ENCODE measurements at places on chromosomes 6 and 20. TPM values are rescaled to one million over a fixed set of nuclear protein-coding genes. Genes with fewer than 3 reads are reported as not detected.

The AGPAT1 gene
- total RNA-seq, result 138 TPM

The HLA-DMB gene
- total RNA-seq, result 32.4 TPM

The C6orf132 gene
- total RNA-seq, result 85.8 TPM

The ANKRD6 gene
- 14.7 TPM for total RNA-seq

DNA sequence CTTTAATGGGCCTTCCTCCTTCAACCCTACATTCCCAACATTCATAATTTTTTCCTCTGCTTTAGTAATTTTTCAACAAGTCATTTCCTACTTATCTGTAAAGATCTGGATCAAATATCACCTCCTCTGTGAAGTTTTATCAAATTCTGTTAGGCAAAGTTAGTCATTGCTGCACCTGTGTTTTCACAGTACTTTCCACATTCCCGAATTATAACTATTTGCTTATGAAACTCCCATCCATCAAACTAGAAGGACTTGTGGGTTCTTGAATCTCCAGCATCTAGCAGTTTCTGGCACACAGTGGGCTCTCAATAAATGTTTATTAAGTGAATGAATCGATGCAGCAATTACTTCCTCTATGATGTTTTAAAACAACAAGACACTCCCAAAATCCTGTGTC is 257.6 kb downstream of the HDGFL1 start:
- DNase-seq, result peak; percentile 43

- no peak for DNase-seq
These were observed 96.7 kb upstream of the OPRM1 start for GRCh38 chr6:153942361-153942760.

DNA sequence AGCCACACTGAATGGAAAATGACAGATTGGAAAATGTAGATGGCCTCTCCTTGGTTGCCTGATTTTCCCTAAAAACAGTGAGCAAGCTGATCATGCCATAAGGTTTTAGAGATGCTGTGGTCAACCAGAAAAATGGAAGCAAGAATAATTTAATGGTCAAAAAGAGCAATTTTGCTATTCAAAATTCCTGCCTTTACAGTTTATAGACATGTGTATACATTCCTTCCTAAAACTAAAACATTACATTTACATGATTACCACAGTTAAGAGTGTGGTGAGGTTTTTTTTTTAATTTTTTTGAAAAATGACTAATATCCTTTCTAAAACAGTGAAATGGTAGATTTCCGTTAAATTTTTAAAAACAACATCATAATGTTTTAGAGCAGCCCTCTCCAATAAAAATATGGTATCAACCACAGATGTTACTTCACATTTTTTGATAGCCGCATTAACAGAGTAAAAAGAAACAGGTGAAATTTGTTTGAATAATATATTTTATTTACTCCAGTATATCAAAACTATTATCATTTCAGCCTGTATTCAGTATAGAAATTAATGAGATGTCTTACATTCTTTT is 407.0 kb upstream of the SOX4 start:
- DNase-seq, result no peak

DNA sequence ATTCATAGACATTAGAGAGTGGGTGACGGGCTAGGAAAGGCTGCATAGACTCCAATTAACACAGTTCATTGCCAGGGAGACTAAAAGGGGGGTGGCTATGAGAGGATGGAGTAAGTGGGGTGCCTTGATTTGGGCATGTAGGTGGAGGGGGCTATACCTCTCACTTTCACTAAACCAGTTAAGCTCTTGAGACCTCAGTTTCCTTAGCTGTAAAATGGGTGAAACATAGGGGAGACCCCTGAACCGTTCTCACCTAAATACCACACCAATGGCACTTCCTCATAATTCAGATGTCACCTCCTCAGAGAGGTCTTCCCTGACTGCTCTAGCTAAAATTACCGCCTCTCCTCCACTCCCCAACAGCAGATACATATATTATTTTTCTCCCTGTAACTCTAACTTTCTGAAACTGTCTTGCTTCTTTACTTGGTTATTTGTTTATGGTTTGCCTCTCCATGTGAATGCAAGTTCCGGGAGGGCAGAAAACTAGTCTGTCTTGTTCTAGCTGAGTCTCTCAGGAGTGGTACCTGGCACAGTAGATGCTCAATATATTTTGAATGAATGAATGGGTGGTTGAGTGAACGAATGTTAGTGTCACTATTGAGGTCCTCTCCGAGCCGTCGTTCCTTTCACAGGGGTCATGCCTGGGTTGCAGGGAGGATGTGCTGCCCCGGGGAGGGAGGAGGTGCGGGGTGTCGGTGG is 615 bp upstream of the EYA2 start:
- DNase-seq, result peak; percentile 17

DNA sequence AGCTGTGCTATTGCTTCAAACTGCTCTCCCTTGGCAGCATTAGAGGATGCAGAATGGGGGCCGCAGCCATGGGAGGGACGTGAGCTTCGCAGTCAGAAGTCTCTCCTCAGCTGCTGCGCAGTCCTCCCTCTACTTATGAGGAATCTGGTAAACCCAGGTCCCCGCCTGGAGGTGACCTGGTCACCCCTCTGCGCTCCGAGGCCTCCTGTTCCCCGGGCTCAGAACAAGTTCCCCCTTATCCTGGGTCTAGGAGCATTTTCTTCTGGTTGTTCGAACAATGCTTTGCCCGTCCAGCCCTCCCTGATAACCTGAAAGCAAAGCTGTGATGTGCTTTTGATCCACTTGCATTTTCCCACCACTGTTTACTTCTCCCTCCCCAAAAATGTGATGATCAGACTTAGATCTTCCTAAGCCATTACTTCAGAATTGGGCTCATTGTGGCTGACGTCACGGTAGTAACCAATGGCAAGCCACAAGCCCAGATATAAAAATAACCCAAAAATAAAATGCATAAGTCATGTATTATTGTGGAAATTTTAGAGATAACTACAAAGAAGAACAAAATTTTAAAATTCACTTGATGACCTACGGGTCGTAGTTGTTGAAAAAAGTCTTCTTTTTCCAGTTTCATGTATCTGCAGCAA is 80.7 kb downstream of the SERAC1 start:
- DNase-seq, result no peak

The ELMO2 gene
- 51.6 TPM for total RNA-seq

DNA sequence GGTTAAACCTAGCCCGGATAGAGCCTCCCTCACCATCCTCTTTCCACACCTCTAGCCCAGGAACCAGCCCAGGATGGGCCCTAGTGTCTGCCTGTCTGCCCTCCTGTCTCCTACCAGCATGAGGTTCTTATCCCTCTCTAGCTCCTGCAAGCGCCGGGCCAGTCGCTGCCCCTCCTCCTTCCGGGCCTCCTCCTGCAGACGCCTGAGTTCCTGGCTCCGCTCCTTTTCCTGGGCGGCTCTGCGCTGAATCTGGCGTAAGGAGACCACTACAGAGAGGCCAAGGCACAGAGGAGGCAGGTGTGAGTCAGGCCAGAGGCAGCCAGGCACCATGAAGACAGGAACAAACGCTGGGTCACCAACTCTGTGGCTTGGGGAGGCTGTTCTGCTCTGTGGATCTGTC is 4.3 kb upstream of the PSORS1C2 start:
- DNase-seq, result no peak

- no peak for DNase-seq
These were observed 569.0 kb downstream of the KIF16B start for GRCh38 chr20:16004108-16004854.
